Subcutaneous preadipocyte (primary cell): ENCODE measurements at places on chromosomes 5 and 9. TPM values are rescaled to one million over a fixed set of nuclear protein-coding genes. Genes with fewer than 3 reads are reported as not detected.

RNF14 gene
- 44.8 and 45.2 TPM in 2 replicates for total RNA-seq

GRXCR2 gene
- not detected in 2 replicates for total RNA-seq

ARID3C gene
- total RNA-seq = under 0.01 TPM in 1 of 2 replicates, not detected in the other

SLC34A1 gene
- total RNA-seq = not detected in 2 replicates

PCDHB5 gene
- under 0.01 and 0.20 TPM in 2 replicates for total RNA-seq

CDH12 gene
- total RNA-seq = not detected in 2 replicates

ANXA2R gene
- 2.7 and 4.0 TPM in 2 replicates for total RNA-seq

DMRT2 gene
- 1.1 and 1.6 TPM in 2 replicates for total RNA-seq

ZCCHC7 gene
- 23.1 and 25.2 TPM in 2 replicates for total RNA-seq

MARCOL gene
- total RNA-seq = not detected in 2 replicates

ZDHHC21 gene
- total RNA-seq = 7.0 and 8.4 TPM in 2 replicates

RNF183 gene
- under 0.01 TPM in 1 of 2 replicates, not detected in the other for total RNA-seq

MYOZ3 gene
- total RNA-seq = 0.39 TPM in 1 of 2 replicates, not detected in the other

UBE2QL1 gene
- total RNA-seq = not detected in 2 replicates

ABLIM3 gene
- 68.8 and 86.3 TPM in 2 replicates for total RNA-seq

TIMD4 gene
- not detected in 2 replicates for total RNA-seq
